Fibroblast of upper back skin (primary cell): ENCODE measurements at places on chromosomes 1 and 21.

DNA sequence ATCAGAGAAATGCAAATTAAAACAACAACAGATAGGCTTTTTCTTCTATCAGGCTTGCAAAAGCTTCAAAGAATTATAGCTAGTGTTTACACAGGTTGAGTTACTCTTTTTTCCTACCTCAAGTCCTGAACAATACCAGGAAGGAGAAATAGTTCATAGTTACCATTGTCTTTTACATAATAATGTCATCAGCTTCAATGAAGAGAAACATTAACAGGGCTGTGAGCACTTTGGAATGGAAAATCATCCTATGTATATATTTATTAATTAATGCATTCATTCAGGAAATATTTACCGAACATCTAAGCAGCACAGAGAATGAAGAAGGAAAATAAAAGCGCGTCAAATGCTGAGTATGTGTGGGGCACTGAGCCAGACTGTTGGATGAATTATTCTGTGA lies 197.3 kb downstream of the ZBTB18 start:
- no peak for DNase-seq

DNA sequence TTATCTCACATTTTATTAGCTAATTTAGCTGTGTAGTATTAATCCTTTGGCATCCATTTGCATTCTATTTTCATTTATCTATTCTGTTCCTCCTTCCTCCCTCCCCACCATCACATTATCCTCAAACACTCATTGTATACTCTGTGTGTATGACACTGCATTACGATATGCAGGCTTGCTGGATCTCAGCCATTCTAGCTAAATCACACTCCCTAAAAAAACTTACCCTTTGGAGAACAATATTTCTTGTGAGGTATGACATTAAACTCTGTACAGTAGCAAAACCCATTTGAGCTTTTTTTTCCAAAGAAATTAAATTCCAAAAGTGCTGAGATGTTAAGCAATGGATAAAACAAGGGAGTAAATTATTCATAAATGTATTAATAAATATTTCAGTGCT lies 11.4 kb upstream of the RAB3GAP2 start:
- peak; percentile 35 for DNase-seq

GRCh38 chr1:13643017-13643416 lies 57.0 kb upstream of the PRDM2 start:
- DNase-seq = no peak

GRCh38 chr1:2928366-2929325 lies 92.6 kb upstream of the ACTRT2 start:
- DNase-seq = no peak

GRCh38 chr1:47738560-47739182 lies 258.5 kb downstream of the TRABD2B start:
- peak; percentile 57 for DNase-seq

GRCh38 chr1:241614144-241614543 lies 26.0 kb downstream of the CHML start:
- DNase-seq = no peak

- DNase-seq = peak; percentile 79
Measured at GRCh38 chr21:25934771-25935224, 200.0 kb downstream of the GABPA start.

- DNase-seq = no peak
Measured at GRCh38 chr1:116751146-116751545, 3.1 kb upstream of the CD2 start.

DNA sequence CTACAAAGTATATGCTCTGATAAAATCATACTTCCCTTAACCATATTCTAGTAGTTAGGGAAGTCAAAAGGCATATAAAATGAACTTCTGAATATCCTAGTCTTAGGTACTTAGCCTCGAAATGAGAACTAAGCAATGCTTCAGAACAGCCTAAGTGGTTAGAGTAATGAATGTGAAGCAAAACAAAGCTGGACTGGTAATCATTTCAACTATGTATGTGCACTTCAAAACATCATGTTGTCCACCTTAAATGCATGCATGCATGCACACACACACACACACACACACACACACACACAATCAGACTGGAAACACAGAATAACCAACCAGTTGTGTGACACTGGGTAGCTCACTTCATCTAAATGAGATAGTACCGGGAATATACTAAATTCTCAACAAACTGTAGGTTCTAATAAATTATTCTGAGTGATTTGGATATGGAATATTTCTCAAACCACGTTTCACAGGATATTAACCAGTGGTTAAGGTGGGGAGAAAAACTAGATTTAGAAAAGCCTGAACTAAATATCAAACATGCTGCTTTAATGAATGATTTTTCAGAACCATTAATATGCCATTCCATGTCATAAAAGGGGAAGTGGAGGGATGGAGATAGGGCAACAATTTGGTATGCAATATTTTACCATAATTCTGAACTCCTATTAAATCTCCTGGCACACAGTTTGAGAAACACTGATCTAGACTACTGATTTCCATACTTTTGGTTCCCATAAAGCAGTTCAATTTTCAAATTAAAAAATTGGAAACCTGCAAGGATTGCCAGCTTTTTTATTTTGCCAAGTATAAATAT lies 19.5 kb downstream of the RNF115 start:
- DNase-seq = no peak

GRCh38 chr1:45014321-45015028 lies 2.4 kb downstream of the UROD start:
- DNase-seq = peak; percentile 81

DNA sequence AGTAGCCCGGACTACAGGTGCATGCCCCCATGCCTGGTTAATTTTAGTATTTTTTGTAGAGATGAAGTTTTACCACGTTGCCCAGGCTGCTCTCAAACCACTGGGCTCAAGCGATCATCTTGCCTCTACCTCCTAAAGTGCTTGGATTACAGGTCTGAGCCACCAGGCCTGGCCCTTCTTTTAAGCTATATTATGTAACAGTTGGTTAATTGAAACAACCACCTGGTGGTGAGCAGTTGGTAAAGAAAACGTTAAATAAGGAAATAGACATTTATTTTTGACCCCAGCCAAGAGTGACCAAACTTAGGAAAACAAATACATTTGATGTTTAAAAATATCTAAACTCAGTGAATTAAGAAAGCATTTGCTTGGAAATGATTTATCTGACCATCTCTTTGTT lies 12.1 kb upstream of the PDC start:
- DNase-seq = no peak

GRCh38 chr21:25283720-25284119 lies 323.6 kb downstream of the MRPL39 start:
- peak; percentile 53 for DNase-seq

- no peak for DNase-seq
Measured at GRCh38 chr1:184330875-184331274, 56.0 kb upstream of the C1orf21 start.

DNA sequence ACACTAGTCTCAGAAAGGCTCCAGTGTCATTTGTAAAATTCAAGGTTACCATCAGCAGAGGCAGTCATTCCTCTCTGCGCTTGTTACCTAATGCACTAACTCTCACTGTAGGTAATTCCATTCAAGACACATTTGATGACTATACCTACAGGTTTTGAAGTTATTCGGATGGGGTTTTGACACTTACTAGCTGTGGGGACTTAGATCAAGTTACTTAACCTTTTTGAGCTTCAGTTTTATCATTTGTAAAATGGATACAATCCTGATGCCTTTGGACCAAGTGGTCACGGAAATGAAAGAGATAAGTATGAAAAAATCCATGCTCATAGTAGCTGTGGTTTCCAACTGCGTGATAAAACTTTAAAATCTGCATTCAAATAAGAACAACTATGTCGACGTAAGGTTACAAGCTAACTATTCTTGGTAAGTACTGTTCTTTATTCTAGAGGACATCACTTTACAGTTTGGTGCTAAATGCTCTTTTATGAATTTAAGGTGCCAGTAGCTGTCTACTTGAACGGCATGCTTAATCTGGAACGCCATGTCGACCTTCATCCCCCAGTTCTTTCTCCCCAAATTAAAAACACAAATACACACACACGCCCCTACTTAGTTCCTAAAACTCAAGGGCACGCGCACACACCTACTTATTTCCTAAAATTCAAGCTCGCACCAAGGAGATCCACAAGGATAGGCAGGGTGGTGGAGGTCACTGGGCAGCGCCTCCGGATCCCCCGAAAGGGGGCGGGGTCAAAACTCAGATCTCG lies 550 bp upstream of the NFYC start:
- no peak for DNase-seq

DNA sequence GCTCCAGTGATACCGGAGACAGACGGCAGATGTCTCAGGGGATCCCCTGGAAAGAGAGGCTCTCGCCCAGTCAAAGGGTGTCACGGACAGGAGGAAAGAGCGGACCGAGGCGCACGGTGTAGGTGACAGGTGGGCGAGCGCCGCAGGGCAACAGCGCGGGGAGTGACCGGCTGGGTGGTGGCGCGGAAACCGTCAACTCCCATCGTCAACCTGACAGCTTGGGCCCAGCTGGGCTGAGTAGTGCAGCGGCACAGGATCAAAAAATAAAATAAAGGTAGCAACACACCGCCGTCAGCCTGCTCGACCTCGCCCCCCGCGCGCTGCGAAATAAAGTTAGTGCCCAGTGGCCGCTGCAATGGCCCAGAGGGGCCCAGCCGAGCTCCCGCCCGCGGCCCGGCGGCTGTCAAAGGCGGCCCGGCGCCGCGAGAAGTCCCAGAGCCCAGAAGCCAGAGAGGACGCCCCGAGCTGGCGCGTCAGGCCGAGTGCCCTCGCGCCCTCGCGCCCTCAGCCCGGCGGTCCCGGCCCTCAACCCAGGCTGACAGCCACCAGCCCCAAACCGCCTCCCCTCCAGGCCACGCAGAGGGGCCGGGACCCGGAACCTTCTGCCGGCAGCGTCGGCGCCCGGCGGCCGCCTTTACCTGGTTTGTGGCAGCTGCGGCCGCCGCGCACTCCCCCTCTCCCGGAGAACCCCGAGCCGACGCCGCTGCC lies at the start of gene LYST:
Gene LYST, minus strand, starts transcription at position 702 of the 708 bp plus-strand sequence. CDS start 36,489 bp downstream, outside the sequence.
- peak; percentile 42 for DNase-seq

- no peak for DNase-seq
Measured at GRCh38 chr1:72280131-72280530, 2.2 kb downstream of the NEGR1 start.

DNA sequence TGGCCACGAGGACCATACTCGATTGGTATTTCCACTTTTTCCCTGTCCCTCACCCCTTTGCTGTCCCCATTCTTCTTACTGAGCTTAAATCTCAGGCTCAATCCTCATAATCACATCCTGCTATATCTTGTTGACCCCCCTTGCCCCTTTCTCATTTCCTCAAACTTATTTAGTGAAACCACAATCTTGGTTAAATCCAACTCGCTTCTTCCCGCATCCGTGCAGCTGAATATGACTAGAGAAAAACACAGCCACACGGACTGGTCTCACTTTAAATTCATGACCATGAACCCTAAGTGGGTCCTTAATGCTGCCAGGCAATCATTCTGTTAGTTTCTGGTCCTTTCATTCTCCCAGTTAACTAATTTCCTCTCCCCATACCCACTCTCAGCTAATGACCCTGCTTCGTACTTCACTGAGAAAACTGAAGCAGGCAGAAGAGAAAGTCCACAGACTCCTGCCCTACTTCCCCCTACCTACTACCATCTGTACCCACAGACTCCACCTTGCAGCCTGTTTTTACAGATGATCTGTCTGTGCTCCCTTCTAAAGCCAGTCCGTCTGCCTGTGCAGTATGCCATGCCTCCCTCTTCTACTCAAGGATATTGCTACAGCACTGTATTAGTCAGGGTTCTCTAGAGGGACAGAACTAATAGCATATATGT lies 96.8 kb upstream of the LMO4 start:
- no peak for DNase-seq

GRCh38 chr1:171872430-171872829 lies 31.1 kb downstream of the DNM3 start:
- no peak for DNase-seq

DNA sequence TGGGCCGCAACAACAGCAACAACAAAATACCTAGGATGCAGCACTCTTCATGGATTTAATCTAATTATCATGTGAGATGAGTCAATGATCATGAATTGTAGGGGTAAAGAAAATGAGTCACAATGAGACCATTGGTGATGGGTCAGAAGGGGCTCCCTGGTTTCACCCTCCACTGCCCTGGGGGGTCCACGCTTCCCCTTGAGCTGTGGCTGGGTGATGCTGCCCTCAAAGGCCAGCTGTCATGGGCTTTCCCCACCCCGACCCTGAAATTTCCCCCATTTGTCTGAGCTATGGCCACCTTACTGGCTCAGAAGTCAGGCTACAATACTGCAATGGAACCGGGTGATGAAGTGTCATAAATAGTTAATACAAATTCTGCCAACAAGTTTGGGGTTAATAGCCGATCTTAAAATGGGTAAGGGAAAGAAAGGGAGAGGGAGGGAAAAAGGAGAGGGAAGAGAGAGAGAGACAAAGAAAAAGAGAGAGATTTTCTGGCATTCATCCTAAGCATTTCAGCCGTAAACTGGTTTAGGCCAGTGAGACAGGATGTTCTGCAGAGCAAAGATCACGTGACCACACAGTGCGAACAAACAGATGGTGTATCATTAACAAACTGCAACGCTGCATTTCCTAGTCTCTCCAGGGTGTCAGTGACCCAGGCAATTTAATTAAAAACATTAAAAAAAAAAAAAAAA lies 143.4 kb upstream of the ERRFI1 start:
- peak; percentile 87 for DNase-seq

- DNase-seq = no peak
Measured at GRCh38 chr1:186829686-186830587, 1.2 kb downstream of the PLA2G4A start.

GRCh38 chr1:235093696-235094592 lies 34.7 kb downstream of the TOMM20 start:
- DNase-seq = peak; percentile 65

DNA sequence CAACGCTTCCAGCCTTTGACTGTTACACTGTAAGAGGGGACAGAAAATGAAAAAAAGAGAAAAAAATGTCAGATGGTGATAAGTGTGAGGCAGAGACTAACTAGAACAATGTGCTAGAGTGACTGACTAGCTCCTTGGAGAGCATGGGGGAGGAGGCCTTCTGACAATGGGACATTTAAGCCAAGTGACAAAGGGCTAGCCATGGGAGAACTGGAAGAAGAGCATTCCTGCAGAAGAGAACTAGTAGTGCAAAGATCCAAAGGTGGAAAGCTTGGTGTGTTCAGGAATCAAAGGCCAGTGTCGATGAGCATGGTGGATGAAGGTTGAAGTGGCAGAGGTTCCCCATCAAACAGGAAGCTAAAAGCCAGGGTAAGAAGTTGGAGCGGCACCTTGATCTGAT lies 25.8 kb downstream of the STYXL2 start:
- DNase-seq = no peak

DNA sequence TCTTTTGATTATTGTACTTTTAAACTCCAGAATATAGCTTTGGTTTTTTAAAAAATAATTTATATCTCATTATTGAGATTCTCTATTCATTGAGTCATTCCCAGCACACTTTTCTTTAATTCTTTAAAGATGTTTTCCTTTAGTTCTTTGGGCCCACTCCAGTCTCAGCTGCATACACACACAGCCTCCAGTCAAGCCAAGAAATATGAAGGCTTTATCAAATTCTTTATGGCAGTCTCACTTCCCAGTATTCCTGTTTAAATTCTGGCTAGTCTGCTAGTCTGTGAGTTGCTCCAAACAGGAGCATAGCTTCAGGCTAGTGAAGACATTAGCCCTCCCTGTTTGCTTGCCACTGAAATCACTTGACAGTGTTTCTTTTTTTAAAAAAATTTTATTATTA lies 61.2 kb downstream of the CRP start:
- peak; percentile 78 for DNase-seq
